ENCODE measurements at places on chromosomes 4 and X.
A peak's percentile ranks its signal among the peaks of the same experiment; 100 is the strongest.

DNA sequence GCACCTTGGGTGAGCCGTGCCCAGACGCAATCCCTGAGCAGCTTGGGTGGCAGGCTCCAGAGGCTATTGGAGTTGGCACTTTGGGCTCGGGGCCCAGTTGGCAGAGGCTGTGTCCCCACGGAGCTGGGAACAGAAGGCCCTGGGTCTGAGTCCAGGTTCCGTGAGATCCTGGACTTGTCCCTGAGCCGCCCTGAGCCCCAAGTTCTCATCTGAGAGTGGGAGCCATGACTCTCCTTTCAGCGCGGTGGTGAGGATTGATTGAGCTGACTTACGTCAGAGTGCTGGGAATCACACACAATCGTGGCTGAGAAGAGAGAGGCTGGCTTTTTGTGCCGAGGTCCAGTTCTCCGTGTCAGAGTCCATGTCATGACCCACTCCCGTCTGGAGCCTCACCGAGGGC is 98.0 kb downstream of the PSAPL1 start:
- no peak for DNase-seq

- no peak for DNase-seq
Observed at GRCh38 chr4:184309241-184310170, 91.8 kb upstream of the ENPP6 start.

DNA sequence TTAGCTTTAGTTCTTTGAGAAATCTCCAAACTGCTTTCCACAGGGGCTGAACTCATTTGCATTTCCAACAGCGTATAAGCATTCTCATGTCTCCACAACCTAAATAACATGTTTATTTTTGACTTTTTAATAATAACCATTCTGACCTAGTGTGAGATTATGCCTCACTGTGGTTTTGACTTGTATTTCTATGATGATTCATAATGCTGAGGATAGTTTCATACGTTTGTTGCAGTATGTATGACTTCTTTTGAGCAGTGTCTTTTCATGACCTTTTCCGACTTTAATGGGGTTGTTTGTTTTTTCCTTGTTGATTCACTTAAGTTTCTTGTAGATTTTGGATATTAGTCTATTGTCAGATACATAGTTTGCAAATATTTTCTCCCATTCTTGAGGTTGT is 1833.0 kb upstream of the PCDH10 start:
- no peak for DNase-seq

GRCh38 chrX:119734897-119735339 is 23.5 kb upstream of the SOWAHD start:
- DNase-seq = no peak

- DNase-seq = no peak
Observed at GRCh38 chrX:130024127-130024526, 41.7 kb downstream of the BCORL1 start.

GRCh38 chrX:78839711-78840110 is 92.2 kb downstream of the LPAR4 start:
- DNase-seq = no peak

GRCh38 chr4:71473541-71474240 is 134.9 kb downstream of the SLC4A4 start:
- no peak for DNase-seq

- DNase-seq = no peak
Observed at GRCh38 chr4:77500801-77501200, 104.8 kb upstream of the CXCL13 start.

DNA sequence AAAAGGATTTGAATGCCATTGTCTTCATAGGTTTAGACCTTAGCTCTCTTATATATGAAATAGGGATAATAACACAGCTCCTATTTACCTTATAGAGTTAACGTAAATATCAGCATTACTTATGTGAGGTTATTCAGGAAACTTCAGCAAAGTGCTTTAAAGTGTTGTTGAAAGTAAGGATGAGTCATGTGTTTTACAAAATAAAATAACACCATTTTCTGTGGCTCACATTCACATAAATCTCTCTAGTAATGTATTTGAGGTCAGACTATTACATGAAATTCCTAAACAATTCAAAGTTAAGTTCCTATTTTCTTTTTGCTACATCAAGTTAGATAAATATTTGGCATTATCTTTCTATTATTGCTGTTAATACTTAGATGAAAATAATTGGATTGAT is 2.9 kb downstream of the GNRHR start:
- no peak for DNase-seq

DNA sequence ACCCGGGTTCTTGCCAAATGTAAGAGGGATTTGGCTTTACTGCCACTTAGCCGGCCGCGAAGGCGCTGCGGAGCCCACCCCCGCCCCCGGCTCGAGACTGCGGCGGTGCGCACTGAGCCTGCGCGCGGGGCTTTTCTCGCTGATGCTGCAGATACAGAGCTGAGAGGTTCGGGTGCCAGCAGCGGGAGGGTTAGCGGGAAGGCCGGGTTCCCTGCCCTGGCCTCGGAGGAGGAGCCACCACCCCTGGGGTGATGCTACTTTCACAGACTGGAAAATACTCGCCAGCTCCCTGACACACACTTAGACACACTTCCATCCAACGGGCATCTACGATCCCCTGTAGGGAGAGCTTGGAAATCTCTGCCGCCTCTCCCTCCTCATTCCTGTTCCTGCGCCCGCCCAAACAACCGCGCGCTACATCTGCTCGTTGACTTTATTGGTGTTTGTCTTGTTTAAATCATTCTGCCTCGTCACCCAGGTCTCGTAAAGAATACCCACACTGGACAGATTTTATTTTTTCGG is 2.1 kb upstream of the PCDH7 start:
- peak; percentile 80 for DNase-seq

- DNase-seq = no peak
Observed at GRCh38 chrX:72117636-72118210, 14.0 kb downstream of the RTL5 start.

DNA sequence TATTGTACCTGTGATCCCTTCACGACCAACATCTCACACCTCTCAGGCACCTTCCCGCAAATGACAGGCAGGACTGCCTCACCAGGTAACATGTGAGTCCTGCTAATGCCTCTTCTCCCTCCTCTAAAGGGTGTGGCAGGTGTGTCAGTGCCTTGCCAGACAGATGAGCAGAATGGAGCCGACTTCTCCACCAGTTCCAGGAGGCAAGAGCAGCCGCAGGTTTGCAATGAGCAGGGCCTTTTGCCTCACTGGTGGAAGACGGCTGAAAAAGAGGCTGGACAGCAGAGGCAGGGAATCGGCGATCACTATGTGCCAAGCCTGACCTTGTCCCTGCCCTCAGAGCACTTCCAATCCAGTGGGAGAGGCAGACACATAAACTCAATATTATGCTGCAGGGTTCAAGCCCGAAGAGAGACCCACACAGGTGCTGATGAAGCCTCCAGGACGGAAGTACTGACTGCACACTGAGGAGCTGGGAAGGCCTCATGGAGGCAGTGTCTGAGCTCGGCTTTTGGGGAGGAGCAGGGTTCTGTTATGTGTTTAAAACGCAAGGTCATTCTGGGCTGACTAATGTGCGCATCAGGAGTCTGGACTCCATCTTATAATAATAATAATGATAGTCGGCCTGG is 57.9 kb downstream of the C4orf50 start:
- no peak for DNase-seq

GRCh38 chr4:15648600-15648999 is 6.6 kb downstream of the FBXL5 start:
- DNase-seq = no peak

DNA sequence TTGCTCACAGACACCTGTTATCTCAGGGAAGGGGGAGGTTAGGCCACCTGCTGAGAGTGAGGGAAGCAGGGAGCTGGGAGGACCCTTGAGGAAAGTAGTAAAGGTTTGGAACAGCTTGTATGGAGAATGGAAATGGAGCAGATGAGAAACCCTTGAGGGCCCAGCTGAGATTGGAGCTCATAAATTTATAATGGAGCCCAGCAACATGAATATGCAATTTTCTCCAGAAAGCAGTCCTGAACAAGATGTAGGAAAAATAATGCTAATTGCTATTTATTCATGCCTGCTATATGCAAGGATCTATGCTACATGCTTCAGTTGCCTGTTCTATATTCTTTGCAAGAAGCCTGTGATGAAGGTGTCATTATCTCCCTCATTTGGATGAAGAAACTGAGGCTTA is 67.5 kb upstream of the LEF1 start:
- no peak for DNase-seq

DNA sequence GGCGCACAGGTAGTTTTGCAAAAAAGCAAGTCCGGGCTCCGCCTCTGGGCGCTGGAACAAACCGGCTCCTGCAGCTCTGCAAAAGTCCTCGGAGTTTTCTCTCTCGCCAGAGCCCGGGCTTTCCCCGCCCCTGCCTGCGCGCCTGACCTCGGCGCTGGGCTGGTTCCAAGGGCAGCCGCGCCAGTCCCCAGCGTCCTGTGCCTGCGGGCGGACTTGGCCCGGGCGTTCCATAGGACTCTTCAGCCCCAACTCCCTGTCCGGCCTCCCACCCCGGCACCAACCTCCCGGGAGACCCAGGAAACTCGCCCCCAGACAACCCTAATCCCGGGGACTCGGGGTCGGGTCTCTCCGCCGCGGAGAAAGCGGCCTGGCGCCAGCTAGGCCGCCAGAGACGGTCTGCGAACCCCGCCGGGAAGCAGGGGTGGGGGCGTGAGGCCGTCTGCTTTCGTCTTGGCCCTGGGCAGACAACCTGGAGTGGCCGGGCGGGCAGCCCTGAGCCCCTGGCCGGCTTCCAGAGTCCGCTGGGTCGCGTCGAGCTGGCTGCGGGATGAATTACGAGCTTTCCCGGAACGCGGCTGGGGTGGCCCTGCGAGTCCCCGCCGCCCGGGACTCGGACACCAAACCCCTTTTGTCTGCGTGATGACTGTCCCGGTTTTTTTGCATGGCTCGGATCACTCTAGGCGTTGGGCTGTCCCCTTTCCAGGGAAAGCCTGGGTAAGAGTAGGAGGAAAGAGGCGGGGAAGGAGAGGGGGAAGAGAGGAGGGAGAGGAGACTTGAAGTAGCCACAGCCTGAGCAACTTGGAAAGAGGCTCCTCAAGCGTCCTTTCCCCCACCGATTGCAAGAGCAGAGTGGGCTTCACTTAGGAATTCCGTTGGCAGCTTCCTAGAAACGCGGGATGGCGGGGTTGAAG is 916 bp downstream of the MXRA5 start:
- DNase-seq = peak; percentile 73

DNA sequence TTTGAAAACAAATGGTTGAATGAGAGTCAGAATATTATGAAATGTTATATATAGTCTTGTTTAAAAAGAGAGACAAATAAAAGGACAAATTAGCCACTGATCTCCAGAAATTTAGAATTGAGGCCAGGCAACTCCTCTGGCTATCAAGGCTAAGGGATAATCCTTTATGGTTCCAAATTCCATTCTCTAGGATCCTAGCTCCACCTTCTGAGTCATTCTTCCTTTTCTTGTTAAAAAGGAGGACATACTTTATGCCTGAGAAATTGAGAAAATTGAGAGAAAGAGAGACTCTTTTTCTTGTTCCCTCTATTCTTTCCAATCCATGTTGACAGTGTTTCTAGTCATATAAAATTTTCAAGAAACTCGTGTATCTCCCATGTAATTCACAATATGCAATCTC is 1299.5 kb downstream of the FSTL5 start:
- no peak for DNase-seq

- DNase-seq = no peak
Observed at GRCh38 chrX:138057883-138058282, 492.0 kb downstream of the ZIC3 start.

Measured in mesothelial cell of epicardium (in vitro differentiated cells).